ENCODE measurements at places on chromosomes 7 and 10. TPM values are rescaled to one million over a fixed set of nuclear protein-coding genes. Genes with fewer than 3 reads are reported as not detected.

The PFKP gene
- polyA plus RNA-seq = 6.3 TPM

- DNase-seq = no peak
Measured at GRCh38 chr7:22885797-22886261, 63.2 kb upstream of the TOMM7 start.

DNA sequence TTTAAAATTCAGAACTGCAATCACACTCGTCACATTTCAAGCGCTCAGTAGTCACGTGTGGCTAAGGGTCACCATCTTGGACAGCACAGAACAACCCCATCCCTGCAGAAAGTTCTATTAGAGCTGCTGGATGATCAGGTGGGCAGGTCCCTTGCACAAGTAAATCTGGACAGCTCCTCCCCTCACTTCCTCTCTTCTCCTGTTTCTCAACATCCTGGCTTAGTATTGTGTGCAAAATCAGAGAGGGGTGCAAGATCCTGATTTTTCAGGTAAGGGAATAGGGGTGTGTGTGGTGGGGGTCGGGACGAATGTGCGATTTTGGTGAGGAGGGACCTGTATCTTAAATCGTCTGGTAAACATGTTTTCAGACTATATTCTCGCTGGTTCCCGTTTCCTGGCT lies at the start of gene GIMAP4:
Gene GIMAP4, plus strand, starts transcription at position 222 of the 400 bp plus-strand sequence. CDS start 2,512 bp downstream, outside the sequence.
- DNase-seq = no peak

DNA sequence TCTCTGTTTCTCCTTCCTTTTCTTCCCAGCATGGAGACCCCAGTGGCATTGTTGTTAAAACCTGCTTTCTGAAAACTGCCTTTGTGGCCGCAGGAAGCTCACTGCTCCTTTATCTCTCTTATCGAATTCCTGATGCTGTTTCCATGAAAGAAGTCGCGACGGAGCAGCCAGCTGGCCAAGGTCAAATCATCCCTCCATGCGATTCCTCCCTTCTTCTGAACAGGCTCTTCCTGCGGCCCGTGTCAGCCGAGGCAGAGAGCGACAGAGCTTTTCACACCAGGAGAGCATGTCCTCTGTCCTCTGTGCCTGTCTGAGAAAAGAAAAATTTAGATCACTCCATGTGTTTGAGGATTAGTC lies 242.1 kb upstream of the PITRM1 start:
- DNase-seq = no peak

DNA sequence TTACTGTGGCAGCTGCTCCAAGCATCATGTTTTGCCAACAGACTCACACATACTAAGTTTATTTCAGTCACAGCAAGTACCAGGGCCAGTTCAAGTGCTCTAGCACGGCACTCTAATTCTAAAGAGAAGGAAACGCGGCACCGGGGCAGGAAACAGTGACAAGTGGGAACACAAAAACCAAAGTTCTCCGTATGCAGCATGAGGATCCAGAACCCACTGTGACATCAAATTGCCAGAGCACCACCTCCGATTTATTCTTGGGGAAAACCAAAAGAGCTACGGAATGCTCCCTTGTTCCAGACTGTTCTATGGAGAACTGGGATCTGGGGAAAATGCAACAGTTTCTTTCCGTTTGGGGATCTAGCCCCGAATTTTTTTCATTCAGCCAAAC lies 448 bp upstream of the PTER start:
- DNase-seq = peak; percentile 16

GRCh38 chr7:95777269-95777668 lies 4.9 kb downstream of the DYNC1I1 start:
- no peak for DNase-seq

The RNF133 gene
- polyA plus RNA-seq = 0.24 TPM

The MMD2 gene
- polyA plus RNA-seq = not detected

The CPA2 gene
- 0.21 TPM for polyA plus RNA-seq

- no peak for DNase-seq
Measured at GRCh38 chr10:107433605-107434004, 269.1 kb upstream of the SORCS1 start.

- no peak for DNase-seq
Measured at GRCh38 chr7:28738412-28738811, 219.7 kb downstream of the TRIL start.

DNA sequence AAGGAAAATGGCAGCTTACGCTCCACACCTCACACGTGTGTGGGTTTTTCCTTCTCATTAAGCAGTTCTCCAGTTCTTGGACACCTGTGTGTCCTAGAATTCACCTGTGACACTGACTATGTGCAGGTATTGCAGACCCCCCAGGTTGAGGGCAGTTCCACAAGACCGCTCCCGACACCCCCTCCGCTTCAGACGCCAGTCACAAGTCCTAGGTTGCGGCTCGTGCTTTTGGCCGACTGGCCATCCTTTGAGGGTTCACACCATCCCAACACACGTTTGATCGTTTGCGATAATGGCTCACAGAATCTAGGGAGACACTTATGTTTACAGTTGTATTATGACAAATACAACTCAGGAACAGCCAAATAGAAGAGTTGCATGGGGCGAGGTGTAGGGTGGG lies 44.5 kb downstream of the CAMK1D start:
- no peak for DNase-seq

The LIPA gene
- polyA plus RNA-seq = 74.3 TPM

The EIF4H gene
- 282 TPM for polyA plus RNA-seq

DNA sequence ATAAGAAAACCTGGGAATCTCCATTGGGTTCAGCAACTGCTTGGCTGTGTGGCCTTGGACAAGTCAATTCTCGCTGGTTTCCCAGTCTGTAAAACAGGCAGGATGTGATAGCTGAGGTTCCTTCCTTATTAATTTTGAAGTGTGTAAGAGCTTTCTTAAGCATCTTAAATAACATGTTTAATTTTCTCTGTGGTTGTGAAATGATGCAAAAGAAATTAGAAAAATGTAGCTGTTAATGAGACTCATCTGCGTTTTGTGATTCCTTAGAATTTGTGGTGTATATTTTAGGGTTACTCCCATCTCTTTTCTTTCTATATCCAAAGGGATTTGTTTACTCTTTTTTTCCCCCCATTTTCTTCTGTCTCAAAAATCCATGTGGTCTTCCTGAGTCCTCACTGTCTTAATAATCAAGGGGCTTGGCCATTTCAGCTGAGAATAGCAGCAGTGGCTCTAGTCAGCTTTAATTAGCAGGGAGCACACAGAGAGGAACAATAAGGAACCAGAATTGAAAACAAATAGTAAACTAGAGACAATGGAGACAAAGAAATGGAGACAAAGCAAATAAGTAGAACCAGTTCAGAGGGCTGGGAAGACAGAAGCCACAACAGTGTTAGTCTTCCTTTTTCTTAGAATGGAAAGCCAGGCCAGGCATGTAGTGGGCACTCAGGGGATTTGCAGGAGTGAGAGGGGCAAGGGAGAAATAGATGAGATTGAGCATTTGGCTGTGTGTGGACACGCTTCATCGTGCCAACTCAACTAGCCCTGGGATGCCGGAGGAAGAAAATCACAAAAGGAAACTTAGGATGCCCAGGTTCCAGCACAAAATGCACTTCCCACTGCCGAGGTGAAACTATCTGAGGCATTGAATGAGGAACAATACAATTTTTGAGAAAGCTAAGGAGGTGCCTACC lies 93.9 kb downstream of the CHN2 start:
- no peak for DNase-seq

The FFAR4 gene
- 0.14 TPM for polyA plus RNA-seq

The AKR1D1 gene
- not detected for polyA plus RNA-seq

- DNase-seq = no peak
Measured at GRCh38 chr10:11020548-11020942, 2.9 kb downstream of the CELF2 start.

All from right lung (tissue), 10 donors.